CD4-positive, alpha-beta T cell treated with Interleukin-6 at 100 ng/mL for 8 hours (primary cell): ENCODE measurements at places on chromosomes 5 and 9.

- no peak for DNase-seq
These were observed 142.9 kb upstream of the POU5F2 start for GRCh38 chr5:93884254-93884653.

DNA sequence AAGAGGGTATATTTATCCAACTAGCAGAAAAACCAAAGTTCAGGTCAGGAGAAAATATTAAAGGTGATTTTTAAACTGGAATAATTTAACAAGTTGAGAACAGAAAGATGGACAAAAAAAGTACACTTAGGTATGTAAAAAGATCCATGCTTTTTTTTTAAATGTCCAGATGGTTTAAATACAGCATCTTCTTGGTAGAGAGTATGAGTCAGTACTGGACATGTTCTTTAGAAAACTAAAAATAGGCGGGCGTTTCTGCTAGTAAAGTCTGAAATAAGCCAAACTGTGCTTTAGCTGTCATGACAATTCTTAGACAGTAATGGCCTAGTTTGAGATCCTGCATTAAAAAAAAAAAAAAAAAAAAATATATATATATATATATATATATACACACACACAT lies 255.9 kb upstream of the ST8SIA4 start:
- no peak for DNase-seq

DNA sequence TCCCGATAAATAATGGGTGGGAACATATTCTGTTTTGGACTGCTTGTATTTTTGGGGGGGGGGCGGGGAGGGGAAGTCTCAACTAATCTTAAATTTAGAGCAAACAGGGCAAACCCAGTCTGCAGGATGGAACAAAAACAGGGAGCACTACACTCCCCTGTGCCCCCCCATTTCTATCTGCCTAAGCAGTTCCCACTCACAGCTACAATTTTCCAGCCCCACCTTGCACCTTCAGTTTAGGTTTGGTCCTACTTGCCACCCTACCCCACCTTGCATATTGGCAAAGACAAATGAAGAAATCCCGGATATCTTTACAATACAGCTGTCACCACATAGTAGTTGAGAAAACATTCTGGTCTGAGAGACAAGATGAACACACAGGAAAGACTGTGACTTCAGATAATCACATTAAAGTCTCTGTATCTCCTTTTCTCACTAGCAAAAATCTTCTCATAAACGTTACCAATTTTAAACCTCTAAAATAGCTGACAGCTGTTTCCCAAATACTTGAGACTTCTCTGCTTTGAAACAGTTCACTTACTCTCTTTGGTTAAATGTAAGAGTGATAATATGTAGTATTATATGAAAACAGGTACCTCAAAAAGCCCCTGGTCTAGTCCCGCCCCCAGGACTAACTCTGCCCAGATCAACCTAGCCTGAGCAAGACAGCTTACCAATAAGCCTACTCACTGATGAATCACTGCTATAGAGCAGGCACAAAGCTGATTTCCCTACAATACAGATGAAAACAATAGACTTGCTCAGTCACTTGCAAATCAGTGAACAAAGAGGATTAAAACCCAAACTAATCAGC lies 5.2 kb upstream of the RAPGEF6 start:
- DNase-seq, result peak; percentile 37

DNA sequence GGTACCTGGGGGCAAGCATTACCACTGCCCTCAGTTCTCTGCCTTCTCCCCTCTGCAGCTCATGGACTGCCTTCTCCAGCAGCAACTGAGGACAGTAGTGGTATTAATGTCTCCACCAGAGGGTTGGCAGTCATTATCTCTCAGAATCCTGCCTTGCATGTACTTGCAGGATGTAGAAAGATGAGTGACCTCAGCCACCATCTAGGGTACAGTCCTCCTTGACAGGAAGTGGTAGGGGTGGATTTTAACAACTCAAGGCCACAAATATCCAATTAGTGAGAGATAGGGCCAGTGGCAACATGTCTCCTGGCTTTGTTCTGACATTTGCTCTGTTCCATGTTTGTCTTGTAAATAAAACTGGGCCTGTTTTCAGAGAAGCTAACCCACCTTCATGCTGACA lies 47.2 kb downstream of the F2R start:
- no peak for DNase-seq

- no peak for DNase-seq
These were observed 114.9 kb downstream of the ICE1 start for GRCh38 chr5:5537426-5537825.

- no peak for DNase-seq
These were observed 149.5 kb upstream of the PTCH1 start for GRCh38 chr9:95666096-95666784.

GRCh38 chr5:94702729-94703128 lies 84.3 kb downstream of the SLF1 start:
- no peak for DNase-seq
